ENCODE measurements at places on chromosomes 4 and X.

- no peak for DNase-seq
Measured at GRCh38 chr4:184030036-184030435, 124.9 kb downstream of the STOX2 start.

DNA sequence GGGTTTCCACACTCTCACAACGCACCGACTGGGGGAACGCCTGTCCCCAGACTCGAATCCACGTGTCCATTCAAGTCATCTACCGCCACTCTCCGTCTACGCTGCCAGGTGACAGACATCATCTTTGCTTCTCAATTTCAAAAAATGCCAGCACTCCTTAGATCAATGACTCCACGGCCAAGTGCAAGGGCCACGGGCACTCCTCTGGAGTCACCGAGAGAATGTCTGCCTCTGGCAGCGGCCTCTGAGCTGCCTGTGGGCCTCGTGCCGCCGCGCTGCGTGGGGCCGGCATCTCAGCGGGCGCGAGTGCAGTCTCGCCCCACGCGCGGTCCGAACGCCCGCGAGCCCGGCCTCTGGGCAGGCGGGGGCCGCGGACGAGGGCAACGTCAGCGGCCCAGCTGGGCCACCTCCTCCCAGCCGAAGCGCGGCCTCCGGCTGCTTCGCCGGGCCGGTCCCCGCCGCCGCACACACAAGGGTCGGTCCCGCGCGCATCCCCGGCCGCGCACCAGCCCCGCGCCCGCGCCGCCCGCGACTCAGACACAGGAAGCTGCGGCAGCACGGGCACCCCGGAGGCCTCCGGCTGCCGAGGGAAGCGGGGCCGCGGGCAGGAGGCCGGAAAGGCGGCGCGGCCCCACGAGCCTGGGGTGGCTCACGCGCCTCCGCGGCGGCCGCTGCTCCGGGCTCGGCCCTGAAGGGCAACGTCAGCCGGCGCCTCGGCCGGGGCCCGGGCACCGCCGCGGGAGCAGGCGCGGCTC is 450 bp downstream of the ACSL1 start:
- peak; percentile 79 for DNase-seq

DNA sequence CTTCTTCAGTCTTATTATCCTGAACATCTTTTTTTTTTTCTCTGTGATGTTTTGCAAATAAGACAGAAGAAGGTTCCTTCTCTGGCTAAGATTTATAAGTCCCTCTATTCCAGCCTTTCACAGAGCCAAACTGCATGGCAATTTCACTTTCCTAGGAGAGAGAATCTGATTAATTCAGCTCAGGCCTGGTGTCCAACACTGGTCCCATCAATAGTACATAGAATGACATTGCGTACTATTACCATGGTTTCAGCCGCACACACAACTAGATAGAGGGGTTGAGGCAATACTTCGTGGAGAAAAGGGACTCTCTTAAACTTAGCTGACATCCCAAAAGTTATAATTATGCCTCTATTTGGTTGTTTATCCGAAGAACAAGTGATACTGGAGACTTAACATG is 18.5 kb downstream of the DCAF8L2 start:
- DNase-seq, result no peak

DNA sequence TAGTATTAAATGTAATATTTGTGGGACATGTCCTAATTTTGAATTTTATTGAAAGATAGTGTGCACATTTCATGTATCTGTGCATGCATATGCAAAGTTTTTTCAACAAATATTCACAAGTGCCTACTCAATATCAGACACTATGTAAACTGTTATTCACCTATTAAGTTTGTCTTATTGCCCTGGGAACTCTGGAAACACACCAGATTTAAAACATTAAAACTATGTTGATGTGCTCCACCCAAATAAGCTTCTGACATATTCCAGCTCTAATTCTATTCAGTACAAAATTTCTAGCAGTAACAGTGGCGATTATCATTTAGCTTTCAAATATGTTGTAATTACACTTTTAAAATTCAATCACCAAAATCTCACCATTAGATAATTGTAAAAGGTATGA is 183.1 kb upstream of the TTC29 start:
- no peak for DNase-seq

DNA sequence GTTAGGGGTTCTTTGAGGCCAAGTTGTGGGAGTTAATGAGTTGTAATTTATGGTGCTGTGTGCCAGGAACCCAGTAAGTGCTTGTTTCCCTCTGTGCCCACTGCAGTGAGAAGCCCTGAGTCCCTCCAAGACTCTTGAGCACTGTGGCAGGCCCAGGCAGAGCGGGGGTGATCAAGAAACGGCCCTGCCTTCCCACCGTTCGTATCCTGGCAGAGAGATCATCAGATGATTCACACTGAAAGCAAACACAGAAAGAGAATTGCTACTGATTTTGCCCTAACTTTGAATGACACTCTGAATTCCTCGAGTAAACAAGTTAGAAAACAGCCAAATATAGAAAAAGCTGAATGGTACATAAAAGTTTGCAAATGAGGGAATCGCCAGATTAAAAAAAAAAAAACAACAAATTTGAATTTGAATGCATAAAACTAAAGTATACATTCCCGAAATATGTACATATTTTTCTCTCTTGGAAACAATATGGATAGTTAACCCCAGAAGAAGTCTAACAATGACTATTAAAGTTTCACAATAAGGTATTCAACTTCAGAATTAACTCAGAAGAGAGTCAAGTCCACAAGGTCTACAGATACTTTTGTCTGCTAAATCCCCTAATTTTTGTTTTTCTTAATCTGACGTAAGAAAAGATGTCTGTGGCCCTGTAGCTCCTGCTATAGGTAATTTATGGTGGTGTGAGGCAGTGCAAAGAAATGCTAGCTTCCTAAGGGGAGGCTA is 71.8 kb downstream of the AFAP1 start:
- peak; percentile 39 for DNase-seq

DNA sequence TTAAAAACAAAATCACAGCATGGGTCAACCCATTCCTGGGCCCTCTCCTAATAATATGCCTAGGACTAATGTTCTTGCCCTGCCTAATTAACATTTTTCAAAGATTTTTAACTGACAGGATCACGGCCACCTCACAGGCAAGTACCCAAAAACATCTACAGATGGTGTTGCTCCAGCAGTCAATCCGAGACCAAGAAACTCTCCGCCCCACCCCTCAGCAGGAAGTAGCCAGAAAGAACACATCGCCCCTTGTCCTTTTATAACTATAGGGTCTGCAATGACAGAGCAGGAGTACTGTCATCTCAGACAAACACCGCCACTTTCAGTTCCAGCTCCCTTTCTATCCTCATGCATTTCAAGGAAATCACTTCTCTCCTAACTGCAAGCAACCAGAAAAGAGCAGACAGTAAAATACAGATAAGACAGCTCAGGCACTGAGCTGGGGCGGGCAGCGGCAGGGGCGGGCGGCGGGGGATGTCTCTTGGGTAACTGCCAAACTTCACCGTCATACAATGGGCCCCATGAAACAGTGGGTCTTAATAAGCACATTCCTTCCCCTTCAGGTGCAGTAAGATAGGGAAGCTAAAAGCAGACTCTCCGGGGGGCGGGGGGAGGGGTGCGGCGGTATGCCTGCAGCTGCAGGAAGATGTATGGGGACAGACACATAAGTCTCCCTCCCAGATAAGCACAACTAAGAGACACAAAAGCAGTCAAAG is 67.4 kb downstream of the ZNF182 start:
- DNase-seq, result no peak

- DNase-seq, result no peak
Measured at GRCh38 chr4:171891038-171891437, 77.8 kb downstream of the GALNTL6 start.

DNA sequence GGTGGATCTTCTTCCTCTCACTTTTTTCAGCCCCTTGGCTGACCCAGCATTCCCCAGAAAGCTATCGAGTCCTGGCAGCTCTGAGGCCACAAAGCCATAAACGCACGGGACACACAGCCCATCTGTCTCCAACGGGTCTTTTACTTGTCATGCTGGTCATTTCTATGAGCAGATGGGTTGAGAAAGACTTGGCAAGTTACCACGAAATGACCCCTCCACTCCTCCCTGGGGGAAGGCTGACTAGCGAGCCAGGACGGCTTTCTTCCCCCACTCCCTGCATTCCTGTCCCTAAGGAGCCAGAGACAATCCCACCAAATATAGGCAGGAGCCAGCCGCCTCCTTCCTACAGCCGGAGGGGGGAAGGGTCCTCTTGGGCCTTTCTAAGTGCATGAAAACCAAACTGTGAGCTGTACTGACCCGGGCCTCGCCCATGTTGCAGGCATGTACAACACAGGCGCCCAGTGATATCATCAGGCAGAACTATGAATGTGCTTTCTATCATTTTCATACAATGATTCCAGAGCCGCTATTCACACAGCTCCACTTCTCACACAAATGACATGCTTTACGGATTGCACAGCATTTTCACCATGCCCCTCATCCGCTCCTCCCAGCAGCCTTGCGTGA is 28.6 kb downstream of the AFAP1 start:
- DNase-seq, result peak; percentile 55

DNA sequence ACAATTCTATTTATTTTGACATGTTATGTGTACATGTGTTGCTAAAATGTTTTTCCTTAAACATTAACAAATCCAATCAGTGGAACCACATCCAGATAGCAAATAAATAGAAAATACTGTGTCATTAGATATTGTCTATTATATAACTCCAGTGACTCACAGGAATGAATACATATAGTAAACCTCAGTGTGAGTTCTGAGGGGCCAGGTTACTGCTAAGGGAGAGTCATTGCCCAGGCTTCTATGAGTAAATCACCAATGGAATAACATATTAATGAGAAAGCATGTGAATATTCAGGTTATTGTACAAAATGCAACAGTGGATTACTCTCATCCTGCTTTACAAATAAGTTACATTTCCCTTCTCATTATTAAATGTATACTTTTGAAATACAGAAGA is 27.2 kb downstream of the TACR3 start:
- no peak for DNase-seq

DNA sequence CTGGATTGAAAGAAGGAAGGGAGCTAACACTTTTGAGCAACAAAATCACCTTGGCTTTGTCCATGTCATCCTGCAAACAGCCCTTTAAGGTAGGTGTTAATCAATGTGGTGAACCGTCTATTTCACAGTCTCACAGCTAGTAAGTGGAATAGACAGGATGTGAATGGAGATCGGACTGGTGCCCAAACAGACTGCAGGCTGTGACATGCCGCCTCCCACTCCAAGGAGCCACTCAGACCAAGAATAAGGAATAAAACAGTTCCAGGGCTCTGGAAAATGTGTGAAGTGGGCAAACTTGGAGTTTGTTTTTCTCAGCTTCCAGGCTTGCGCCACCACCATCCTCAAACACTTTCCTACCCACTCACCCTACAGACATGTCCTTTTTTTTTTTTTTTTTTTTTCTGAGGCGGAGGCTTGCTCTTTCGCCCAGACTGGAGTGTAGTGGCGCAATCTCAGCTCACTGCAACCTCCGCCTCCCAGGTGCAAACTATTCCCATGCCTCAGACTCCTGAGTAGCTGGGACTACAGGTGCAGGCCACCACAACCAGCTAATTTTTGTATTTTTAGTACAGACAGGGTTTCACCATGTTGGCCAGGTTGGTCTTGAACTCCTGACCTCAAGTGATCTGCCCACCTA is 57.7 kb upstream of the SEC24B start:
- no peak for DNase-seq

GRCh38 chr4:9877123-9877522 is 95.7 kb downstream of the DRD5 start:
- DNase-seq, result no peak

DNA sequence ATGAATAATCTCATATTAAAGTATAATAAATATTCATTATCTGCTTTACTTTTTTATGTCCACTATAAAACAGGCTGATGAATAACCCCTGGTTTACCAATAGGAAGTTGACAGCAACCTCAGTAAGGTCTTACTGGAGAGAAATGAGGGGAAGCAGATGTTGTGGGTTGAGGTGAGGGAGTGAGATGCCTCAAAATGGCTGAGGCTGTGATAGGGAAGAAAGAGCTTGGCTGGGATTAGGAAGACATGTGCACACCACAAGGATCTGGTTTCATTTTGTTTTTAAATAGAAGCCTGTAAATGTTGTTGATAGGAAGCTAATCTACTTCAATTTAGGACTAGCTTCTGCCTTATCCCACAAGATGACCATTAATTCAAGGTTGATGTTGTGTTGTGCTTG is 14.4 kb upstream of the CYBB start:
- DNase-seq, result no peak

DNA sequence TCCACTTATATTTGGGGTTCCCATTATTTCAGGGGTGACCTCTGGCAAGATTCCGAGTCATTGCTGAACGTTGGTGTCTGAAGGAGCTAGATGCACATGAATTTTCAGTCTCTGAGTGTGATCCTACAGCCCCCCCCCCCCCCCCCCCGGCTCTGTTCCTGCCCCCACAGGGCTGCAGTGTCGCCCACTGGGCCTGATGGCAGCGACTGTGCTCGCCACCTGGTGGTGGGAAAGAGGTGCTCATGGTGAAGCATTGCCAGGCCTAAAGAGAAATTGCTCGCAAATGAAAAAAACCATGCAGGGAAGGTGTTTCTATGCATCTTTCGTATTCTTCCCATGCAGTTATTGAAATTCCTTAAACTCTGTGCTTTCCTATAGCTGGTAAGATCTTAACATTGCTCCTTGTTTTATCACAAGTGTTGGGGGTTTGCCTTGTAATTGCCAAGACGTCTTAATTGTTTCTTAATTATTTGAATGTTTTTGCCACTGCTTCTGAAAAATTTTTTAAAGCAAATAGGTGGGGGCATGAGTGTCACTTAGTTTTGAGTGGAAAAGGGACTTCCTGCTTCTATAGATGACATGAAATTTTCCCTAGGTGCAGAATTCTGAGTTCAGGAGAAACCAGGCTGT is 63.2 kb downstream of the CLDN22 start:
- DNase-seq, result peak; percentile 73

DNA sequence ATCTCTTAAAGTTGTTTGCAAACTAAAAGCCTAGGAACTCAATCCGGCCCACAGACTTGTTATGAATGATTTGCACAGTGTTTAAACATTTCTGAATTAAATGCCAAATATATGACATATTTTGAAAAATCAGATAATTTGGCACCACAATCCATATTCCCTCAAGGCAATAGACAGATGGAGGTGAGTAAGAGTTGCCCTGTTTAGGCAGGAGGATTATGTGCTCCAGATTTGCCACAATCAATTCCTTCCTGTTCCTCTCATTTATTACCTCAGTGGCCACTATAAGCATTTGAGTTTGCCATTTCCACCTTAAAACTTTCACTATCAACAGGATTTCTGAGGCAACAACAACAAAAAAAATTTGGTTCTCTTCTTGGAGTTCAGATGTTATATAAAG is 18.7 kb downstream of the UBA6 start:
- no peak for DNase-seq

Measured in AG08396 (cell line).